ENCODE measurements at places on chromosomes 12 and 14. TPM values are rescaled to one million over a fixed set of nuclear protein-coding genes. Genes with fewer than 3 reads are reported as not detected.

Gene GARIN6
- total RNA-seq, result not detected

Gene DTX1
- total RNA-seq, result 3.0 TPM

Gene KRT78
- total RNA-seq, result not detected

Gene ENDOU
- total RNA-seq, result not detected

Gene FOXN4
- 0.29 TPM for total RNA-seq

Gene MED13L
- total RNA-seq, result 52.4 TPM

- peak; percentile 37 for DNase-seq
These were observed 111.2 kb downstream of the LGMN start for GRCh38 chr14:92637228-92637627.

GRCh38 chr14:50649691-50650090 is 18.4 kb downstream of the SAV1 start:
- DNase-seq, result no peak

- DNase-seq, result no peak
These were observed 76.1 kb downstream of the RMST start for GRCh38 chr12:97538705-97539104.

- DNase-seq, result peak; percentile 72
These were observed 29.9 kb downstream of the PXN start for GRCh38 chr12:120235369-120236323.

GRCh38 chr12:2779281-2779680 is 15.5 kb upstream of the FKBP4 start:
- peak; percentile 60 for DNase-seq

DNA sequence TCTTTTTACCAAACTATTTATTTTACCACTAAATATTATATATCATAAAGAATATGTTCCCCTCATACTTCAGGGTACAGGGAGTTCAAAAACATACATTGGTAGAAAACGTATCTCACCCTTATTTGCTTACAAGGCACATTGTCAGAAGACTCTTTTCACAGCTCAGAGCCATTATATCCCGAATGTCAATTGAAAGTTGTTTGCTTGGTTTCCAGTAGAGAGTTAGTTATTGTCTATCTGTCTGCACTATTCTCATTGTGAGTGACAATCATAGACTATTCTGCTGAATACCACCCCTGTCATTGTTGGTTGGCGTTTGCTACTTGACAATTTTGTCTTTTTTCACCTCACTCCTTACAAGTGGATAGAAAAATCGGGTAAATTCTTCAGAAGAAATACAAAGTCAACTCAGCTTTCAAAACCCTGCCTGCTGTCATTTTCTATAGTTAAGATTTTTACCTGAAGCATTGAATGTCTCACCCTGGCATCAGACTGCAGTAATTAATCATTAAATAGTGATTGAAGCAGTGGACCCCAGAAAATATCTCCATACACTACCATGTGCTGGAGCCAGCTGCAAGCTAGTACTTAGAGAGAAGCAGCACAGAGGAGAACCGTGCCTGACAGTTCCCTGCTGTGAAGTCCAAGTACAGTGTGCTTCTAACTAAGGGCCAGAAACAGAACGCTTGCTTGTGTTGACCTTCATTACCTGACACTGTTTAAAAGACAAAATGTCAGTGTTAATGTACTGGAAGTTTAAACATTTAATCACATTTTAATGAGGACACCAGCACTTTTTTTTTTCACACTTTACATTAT is 510.6 kb downstream of the RERGL start:
- DNase-seq, result no peak

GRCh38 chr14:77910506-77910905 is 110.6 kb downstream of the ADCK1 start:
- no peak for DNase-seq

DNA sequence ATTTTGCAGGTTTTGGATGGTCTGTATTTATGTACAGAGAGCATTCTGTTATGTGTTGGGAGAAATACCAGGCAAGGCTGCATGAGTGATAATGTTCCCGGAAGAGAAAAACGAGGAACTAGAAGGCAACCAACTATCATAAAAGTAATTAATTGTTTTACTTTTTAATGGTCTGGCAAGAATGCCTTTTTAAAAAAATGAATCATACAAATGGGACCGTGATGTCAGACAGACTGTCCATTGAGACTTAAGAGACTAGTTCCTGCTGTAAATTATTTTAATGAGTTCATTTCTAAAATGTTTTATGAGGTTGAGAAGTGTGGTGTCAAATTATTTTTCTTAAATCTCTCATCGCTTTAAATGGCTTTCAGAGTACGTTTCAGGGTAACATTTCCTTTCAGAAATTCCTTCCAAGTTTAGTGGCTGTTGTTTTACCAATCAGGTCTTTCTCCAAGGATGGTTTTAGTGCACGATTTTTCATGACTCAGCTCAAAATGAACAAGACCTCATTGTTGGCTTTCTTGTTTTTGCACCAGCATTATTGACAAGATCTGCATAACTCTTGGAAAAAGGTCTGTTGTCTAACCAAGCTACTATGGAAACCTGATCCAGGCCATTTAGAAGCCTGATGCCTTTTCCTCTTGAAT is 86.1 kb upstream of the ARHGAP5 start:
- DNase-seq, result no peak

GRCh38 chr14:60964904-60965303 is 16.0 kb downstream of the TRMT5 start:
- DNase-seq, result no peak

GRCh38 chr14:100874051-100874410 is 29.5 kb downstream of the RTL1 start:
- DNase-seq, result no peak

DNA sequence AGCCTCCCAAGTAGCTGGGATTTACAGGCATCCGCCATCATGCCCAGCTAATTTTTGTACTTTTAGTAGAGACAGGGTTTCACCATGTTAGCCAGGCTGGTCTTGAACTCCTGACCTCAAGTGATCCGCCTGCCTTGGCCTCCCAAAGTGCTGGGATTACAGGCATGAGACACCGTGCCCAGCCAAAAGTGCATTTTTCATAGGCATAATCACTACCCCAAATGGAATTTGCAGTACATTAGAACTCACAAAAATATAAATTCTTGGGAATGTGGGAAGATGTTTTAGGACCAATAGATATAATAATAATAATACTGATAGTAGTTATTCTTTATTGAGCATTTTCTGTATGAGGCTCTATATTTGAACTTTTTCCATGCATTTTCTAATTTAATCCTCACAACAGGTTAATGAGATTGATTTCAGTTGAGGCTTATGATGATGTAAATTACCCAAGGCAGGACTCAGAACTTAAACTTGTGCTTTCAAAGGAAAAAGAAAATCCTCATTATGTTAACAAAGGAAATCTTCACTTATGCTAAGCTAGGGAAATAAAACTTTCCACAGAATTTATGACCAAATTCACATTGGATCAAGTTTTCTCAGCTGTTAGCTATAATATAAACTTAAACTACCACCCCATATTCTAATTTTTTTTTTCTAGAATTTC is 121.6 kb downstream of the SRGAP1 start:
- no peak for DNase-seq

- DNase-seq, result peak; percentile 73
These were observed 1.0 kb upstream of the NR4A1 start for GRCh38 chr12:52050116-52050757.

DNA sequence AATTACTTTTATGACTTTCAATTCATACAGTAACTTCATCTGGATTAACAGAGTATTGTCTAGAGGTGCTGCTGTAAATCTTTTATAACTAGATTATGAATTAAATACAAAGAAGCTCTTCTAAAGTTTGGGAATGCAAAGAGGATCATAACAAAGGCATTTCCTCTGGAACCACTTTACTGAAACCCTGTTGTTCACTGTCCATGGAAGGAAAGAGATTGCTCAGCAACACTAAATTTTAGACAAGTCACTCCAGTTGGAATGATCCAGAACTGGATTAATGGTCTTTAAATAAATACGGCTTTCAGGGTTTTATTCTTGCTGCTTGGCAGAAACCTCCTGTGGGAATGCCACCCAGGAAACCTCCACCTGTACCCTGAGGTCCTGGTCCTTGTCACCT is 250.6 kb downstream of the KSR2 start:
- no peak for DNase-seq

Measured in H9 (cell line).